Activated CD4-positive, alpha-beta memory T cell treated with anti-CD3 and anti-CD28 coated beads, Interleukin-2, amount 10 ng/mL, durations not matched to agents 7 days and 5 days (primary cell): ENCODE measurements at places on chromosomes 11 and 22.

GRCh38 chr11:88631497-88631896, 294.0 kb upstream of the CTSC start:
- H3K27ac ChIP-seq: no peak overlapping the region
- no peaks in the 10 kb centered on the region for H3K27me3 ChIP-seq
- H3K4me3 ChIP-seq: no peak overlapping the region

DNA sequence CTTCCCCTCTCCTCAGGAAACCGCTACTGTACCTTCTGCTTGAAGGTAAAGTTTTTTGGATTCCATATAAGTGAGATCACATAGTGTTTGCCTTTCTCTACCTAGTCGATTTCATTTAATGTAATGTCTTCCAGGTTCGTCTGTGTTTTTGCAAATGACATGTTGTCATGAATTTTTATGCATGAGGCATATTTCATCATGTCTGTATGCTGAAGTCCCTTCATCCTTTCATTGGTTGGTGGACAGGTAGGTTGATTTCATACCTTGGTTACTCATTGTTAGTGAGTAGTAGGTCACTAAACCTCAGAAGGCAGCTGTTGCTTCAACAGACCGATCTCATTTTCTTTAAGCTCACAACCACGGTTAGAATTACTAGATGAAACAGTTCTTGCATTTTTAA, 60.3 kb downstream of the LRRC74B start:
- no peak for DNase-seq
- H3K4me1 ChIP-seq: peaks cover 8% of the 10 kb centered on the region
- H3K36me3 ChIP-seq: no peaks in the 10 kb centered on the region

- H3K36me3 ChIP-seq: no peaks in the 10 kb centered on the region
- H3K4me1 ChIP-seq: peaks cover 5% of the 10 kb centered on the region
- H3K4me3 ChIP-seq: no peak overlapping the region
- H3K27me3 ChIP-seq: no peaks in the 10 kb centered on the region
- H3K27ac ChIP-seq: no peak overlapping the region
These were observed 153.0 kb downstream of the APOL5 start for GRCh38 chr22:35870517-35871293.

DNA sequence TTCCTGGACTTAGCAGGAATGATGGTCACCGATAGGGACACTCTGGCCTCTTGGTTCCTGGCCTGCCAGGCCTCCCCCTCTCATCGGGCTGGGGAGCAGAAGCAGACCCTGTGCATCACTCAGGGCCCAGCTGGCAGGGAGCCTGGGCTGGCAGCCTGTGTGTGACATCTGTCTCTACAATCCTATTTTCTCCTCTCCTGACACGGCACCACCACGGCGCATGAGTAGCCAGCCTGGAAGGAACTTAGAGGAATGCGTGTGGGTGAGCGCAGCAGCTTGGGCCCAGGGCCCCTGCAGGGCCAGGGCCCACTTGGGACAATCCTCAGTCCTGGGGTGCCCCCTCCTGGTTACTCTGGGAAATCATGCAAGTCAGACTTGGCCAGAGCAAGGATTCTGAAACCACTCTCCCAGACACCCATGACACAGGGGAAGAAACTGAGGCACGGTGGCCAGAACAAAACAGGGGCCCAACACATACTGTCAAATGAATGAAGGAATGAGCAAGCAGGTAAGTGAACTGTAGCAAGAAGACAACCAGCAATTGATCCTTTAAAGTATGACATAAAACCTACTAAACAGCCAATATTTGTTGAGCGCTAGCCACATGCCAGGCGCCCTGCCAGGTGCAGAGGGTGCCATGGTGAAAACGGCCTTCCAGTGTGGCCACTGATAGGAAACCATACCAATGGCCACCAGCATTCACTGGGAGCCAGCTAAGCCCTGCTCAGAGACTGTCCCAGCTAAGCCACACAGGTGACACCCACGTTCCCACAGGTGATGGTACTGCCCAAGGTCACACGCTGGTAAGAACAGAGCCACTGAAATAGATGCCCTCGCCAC, 13.3 kb downstream of the RSPH14 start:
- H3K36me3 ChIP-seq: no peaks in the 10 kb centered on the region
- H3K4me1 ChIP-seq: no peaks in the 10 kb centered on the region
- H3K27ac ChIP-seq: no peak overlapping the region
- H3K4me3 ChIP-seq: no peak overlapping the region
- DNase-seq: peak; percentile 72

- no peak overlapping the region for H3K4me3 ChIP-seq
- peak; percentile 49 for DNase-seq
- H3K4me1 ChIP-seq: peaks cover 47% of the 10 kb centered on the region
- H3K27ac ChIP-seq: no peak overlapping the region
- H3K27me3 ChIP-seq: no peaks in the 10 kb centered on the region
These were observed 44.9 kb upstream of the ETS1 start for GRCh38 chr11:128632141-128632791.

DNA sequence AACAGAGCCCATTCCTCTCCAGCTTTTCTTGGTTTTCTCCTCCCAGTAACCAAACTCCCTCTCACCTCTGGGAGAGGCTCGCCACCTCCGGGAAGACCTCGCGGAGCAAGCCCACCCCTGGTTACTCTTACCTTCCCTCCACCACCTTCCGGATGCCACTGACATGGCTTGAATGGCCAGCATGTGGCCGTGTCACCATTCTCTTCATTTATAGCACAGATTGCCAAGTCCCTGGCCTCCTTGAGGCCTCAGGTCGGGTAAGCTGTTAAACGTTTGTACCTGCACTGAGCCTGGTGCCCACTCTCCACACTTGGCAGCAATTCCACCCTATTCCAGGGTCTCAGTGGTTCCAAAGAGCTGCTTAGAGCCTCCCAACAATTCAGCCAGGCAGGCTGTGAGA, 8.0 kb upstream of the FXYD2 start:
- H3K4me3 ChIP-seq: no peak overlapping the region
- H3K27me3 ChIP-seq: peaks cover 9% of the 10 kb centered on the region
- H3K27ac ChIP-seq: no peak overlapping the region

GRCh38 chr11:67419325-67420049, 4.0 kb downstream of the CARNS1 start:
- no peaks in the 10 kb centered on the region for H3K36me3 ChIP-seq
- peak overlapping the region; percentile 17 for H3K4me3 ChIP-seq
- peaks cover 47% of the 10 kb centered on the region for H3K4me1 ChIP-seq

- H3K36me3 ChIP-seq: no peaks in the 10 kb centered on the region
- H3K4me1 ChIP-seq: no peaks in the 10 kb centered on the region
These were observed 595.3 kb downstream of the OPCML start for GRCh38 chr11:132937016-132937415.

GRCh38 chr11:32071811-32072210, 19.1 kb upstream of the RCN1 start:
- no peak overlapping the region for H3K4me3 ChIP-seq
- no peaks in the 10 kb centered on the region for H3K36me3 ChIP-seq
- H3K4me1 ChIP-seq: no peaks in the 10 kb centered on the region

DNA sequence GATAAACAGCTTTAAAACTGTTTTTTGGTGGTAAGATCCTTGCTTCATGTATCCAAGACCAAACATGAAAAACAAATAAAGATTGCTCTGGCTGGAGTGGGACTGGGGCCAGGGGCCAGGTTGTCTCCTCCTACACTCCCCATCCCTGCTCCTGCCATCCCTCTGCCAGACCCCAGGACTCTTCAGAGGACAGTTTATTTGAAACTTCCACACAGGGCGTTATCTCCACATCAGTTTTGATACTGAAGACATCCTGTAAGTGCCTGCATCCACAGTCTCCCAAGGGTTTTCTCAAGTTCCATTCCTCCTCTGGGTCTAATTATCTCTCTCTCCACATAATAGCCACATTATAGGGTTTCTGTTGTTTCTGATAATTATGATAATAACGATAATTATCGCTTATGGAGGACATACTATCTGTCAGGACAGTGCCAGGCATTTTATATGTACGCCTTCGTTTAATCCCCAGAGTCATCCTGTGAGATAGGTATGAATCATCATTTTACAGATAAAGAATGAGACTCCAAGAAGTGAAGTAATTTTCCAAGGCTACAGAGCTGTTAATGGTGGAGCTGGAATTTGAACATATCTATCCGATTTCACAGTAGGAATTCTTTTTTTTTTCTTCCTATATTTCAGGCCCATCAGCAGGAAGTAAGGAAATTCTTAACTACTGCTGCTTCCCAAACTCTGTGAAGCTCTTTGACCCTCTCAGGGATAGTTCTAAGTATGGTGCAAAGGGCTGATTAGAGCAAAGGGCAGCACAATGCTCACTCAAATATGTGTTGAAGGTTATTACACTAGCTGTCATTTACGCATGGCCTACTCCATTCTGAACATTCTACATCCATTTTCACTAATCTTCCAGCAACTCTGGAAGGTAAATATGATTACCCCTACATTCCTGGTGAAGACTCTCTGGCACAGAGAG, 488.0 kb upstream of the CCDC90B start:
- H3K36me3 ChIP-seq: no peaks in the 10 kb centered on the region
- DNase-seq: no peak
- no peaks in the 10 kb centered on the region for H3K4me1 ChIP-seq

DNA sequence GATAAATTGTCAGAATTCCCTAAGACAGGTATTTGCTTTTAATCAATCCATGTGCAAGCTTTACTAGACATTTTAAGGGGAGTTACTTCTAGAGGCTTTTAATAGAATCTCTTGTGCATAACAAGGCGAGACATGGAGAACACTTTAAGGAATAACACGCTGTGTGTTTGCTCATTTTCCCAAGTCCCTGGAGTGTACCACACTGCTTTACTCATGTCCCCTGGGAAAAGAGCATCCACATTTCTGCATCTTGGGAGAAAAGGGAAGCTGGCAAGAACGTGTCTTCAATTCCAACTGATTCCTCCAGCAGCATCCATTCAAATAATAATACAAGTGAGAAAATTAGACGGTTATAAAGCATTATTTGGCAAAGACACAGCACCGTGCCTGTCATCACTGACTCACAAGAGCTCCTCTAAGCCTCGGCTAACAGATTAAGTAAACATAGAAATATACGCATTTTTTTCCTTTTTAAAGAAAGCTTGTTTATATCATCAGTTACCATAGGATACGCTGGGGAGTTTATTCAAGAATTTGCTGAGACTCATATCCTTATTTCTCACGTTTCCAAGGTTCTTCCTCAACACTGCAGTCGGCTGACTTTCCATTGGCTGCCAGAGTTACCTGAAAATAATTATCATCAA, 121.5 kb downstream of the CD44 start:
- H3K27ac ChIP-seq: no peak overlapping the region
- H3K4me1 ChIP-seq: peaks cover 19% of the 10 kb centered on the region
- H3K36me3 ChIP-seq: peaks cover under 1% of the 10 kb centered on the region
- DNase-seq: no peak
- H3K4me3 ChIP-seq: no peak overlapping the region

- H3K4me1 ChIP-seq: peaks cover 18% of the 10 kb centered on the region
- no peak for DNase-seq
- H3K4me3 ChIP-seq: no peak overlapping the region
- H3K27ac ChIP-seq: no peak overlapping the region
These were observed 10.3 kb upstream of the RAC2 start for GRCh38 chr22:37254209-37254866.

DNA sequence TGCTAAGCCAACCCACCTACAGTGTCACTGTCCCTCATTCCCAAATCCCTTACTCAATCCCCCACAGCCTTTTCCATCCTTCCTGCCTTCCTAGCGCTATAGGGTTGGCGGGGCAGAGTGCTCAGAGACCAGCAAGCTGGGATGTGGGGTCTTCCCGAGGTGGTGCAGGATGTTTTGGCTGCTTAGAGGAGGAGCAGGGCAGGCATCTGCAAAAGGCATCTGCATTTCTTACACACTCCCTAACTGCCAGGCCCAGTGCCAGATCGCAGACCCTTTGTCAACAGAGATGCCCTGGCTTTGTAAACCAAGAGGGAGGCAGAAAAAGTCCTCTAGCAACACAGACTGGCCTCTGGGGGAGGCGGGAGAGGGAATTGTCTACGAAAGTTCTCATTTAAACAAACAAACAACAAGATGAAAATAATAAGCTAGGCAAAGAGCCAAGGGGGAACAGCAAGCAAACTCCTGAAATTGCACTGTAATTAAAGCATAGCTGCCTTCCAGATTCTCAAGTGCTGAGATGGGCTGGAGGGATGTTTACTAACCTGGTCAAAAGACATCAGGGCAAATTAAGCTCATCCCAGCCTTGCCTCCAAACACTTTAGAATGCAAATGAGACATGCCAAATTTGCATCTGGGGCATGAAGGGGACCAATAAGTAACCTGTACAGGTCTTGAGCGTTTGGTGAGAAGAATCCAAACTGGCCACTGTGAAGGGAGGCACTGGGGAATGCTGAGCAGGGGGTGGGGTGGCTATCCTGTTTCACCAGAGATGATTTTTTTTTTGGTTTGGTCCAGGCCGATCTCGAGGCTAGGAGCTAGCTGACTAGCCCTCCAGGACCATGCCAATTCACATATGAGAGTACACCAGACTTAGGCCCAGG, 38.1 kb upstream of the ADA2 start:
- H3K4me1 ChIP-seq: peaks cover 31% of the 10 kb centered on the region
- DNase-seq: no peak
- H3K4me3 ChIP-seq: peak overlapping the region; percentile 4
- no peaks in the 10 kb centered on the region for H3K36me3 ChIP-seq

DNA sequence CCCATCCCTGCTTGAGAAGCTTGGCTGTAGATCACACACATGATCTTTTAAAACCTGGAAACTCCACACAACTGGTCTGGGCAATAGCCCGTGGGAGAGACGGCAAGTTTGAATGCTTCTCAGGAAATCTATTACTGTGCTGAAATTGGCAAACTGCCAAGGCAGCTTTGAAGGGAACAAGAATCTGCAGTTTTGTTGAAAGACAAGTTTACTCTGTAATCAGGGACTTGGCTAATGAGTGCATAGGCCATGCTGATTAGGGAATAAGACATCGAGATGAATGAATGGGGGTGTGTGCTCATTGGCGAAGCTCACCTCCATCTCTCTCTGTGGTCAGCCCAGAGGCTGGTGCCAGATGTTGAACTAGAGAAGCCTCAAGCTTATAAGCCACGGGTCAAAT, 218.8 kb downstream of the HIPK3 start:
- H3K4me1 ChIP-seq: no peaks in the 10 kb centered on the region
- H3K27me3 ChIP-seq: peaks cover 21% of the 10 kb centered on the region
- H3K4me3 ChIP-seq: no peak overlapping the region
- H3K27ac ChIP-seq: no peak overlapping the region

DNA sequence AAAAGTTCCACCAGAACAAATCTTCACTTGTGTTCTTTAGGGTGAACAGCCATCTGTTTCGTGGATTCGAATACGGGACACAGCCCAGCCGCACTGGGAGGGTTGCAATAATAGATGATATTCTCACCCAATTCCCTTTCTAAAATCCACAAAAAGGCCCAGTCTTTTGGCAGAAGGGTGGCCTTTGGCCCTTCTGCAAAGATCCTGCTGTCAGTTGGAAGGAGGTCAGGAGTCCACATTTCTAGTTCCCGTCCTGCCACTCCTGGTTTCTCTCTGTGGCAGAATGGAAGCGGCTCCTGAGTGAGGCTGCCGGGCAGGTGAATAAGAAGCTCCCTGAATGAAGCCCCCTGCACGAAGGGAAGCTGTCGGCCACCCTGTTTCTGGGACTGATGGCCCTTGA, 11.2 kb upstream of the LINC01488 start:
- H3K27me3 ChIP-seq: no peaks in the 10 kb centered on the region
- H3K36me3 ChIP-seq: no peaks in the 10 kb centered on the region
- H3K27ac ChIP-seq: no peak overlapping the region
- no peak for DNase-seq

- H3K36me3 ChIP-seq: no peaks in the 10 kb centered on the region
- DNase-seq: no peak
- no peak overlapping the region for H3K4me3 ChIP-seq
- peaks cover 7% of the 10 kb centered on the region for H3K27me3 ChIP-seq
These were observed 140.7 kb upstream of the CTSC start for GRCh38 chr11:88478136-88478815.
